Pulmonary artery endothelial cell (primary cell): ENCODE measurements at places on chromosomes 3 and 15.

DNA sequence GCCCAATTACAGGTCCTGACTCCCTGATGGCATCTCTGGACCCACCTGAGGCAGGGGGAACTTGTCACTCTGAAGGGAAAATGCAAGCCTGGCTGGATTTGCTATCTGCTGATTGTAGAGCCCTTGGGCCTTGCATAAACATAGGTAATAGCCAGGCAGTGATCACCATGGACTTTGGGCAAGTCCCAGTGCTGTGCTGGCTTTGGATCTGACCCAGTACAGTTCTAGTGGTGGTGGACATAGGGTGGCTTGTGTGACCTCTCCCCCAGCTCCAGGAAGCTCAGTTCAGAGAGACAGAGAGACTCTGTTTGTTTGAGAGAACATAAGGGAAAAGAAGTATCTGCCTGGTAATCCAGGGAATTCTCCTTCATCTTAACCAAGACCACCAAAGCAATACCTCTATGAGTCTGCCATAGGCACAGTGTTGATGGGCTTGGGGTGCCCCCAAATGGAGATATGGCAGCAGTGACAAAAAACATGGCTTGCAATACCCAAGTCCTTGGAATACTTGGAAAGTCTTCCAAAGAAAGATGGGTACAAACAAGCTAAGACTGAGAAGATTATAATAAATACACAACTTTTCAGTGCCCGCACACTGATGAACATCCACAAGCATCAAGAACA lies 348.5 kb downstream of the PYDC2 start:
- no peak for DNase-seq

- DNase-seq, result no peak
Observed at GRCh38 chr15:73370151-73370550, 1.4 kb upstream of the HCN4 start.

DNA sequence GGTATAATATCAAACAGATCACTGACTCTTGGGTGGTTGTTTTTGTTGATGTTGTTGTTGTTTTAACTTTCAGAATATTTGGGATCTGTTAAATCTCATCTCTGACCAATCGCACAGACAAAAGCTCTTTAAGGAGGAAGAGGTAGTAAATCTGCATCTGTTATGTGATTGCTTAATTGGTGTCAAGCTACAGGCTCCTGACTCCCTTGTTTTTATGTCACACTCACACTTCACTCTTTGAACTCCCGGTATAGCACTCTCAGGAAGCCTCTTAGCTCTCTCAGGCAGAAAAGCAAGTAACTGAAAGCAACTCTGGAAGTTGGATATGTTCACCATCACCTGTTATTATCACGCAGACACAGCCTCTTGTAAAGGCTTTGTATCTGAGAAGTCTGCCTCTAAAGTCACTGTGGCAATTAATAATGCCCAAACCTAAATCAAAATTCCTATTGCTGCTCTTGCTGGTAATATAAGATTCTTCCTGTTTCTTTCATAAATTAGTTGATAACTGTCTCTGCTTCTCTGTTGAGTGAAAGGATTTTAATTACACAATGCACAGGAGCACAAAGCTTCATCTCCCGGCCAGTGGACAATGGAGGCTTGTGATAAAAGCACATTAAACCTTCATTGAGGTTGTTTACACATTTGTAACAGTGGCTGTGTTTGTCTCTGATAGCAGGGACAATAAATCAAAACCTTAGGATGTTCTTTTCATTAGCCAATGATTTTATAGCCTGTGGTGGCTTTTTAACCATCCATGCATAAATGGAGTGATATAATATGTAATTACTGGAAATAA lies 576.7 kb downstream of the MFSD1 start:
- DNase-seq, result no peak

DNA sequence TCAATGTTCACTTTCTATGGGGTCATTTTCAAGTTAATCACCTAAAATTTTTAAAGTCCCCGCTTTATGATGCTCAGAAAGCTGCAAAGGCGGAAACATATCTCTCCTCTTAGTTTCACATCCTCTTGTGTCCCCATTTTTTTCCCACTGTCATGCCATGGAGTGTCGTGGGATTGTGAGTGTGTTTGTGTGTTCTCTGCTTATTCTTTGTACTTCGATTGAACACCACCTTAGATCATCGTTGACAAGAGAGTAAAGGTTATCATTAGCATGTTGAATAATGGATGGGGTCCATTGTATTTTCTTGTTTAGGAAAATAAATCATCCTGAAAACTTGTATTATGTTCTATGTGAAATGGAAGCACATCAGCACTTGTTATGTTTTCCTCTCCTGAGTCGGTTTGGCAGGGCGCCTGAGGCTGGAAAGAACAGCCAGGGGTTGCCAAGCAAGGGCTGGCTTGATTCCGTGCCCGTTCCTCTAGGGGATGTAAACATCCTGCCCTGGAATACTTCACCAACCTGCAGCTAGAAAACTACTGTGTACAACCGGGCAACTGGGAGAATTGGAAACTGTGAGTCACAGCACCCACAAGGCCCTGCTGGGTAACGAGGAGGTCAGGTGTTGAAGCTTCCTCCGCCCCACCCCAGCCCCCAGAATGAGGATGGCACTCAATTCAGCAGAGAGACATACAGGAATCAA lies 67.2 kb downstream of the EIF4E3 start:
- peak; percentile 93 for DNase-seq

GRCh38 chr3:103963599-103963998 lies 1403.1 kb upstream of the ALCAM start:
- DNase-seq, result no peak

DNA sequence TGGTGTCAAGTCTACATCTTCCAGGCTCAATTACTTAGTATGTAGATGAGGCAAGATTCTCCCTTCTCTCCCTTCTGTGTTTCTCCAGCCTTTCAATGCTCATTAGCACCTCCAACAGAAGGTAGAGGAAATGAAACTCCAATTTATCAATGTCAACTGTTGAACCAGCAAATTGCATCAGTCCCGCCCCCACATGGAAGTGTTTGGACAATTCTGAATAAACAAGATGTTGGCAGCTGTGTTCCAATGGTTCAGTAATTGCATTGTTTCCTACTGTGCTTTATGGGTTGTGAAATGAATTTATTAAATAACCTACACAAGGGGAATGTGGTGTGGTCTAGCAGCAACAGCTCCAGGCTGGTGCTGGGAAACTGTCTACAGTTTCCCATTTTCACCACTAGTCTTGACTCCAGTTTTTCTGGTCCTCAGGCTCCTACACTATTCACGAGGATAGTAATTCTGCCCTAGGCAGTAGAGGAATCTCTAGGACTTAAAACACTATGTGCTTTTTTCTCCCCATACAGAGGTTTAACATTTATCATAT lies 91.9 kb downstream of the MB21D2 start:
- DNase-seq, result peak; percentile 27

GRCh38 chr15:26049900-26050657 lies 187.0 kb upstream of the ATP10A start:
- DNase-seq, result no peak

GRCh38 chr15:88255484-88256278 lies 858 bp downstream of the NTRK3 start:
- DNase-seq, result no peak

DNA sequence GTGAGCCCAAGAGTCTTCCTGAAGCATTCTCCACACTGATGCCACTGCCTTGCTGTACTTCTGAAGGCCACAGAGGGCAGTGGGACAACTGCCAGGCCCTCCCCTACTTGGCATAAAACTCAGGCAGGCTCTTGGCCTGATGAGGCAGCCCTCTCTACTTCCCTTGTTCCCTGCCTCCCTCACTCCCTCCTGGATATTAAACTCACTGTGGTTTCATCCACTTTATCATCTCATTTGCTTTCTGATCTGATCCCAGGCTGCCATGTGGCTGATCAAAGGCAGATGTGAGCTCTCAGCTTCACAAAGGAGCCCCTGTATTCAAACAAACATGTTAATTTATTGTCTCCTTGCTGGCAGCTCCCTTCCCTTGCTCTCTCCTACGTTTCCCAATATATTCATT lies 533.5 kb downstream of the IGSF11 start:
- DNase-seq, result no peak

DNA sequence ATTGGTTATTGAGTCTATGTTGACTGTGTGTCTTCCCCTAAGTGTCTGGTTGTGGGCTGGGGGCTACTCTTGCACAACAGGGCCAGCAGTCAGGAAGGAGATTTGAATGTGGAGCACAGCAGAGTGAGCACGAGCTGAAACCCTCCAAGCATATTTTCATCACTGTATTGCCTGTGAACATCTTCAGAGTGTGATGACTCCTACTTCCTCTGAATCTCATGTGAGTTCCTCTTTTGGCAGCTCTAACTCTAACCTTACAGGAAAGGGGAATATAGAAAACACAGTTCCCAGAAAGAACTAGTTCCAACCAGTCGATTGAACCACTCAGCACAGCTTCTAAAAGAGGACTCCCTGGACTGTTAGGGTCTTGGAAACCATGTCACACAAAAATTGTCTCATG lies 211.6 kb downstream of the RAP2B start:
- DNase-seq, result no peak

GRCh38 chr15:52414936-52415335 lies 113.7 kb downstream of the MYO5A start:
- no peak for DNase-seq

DNA sequence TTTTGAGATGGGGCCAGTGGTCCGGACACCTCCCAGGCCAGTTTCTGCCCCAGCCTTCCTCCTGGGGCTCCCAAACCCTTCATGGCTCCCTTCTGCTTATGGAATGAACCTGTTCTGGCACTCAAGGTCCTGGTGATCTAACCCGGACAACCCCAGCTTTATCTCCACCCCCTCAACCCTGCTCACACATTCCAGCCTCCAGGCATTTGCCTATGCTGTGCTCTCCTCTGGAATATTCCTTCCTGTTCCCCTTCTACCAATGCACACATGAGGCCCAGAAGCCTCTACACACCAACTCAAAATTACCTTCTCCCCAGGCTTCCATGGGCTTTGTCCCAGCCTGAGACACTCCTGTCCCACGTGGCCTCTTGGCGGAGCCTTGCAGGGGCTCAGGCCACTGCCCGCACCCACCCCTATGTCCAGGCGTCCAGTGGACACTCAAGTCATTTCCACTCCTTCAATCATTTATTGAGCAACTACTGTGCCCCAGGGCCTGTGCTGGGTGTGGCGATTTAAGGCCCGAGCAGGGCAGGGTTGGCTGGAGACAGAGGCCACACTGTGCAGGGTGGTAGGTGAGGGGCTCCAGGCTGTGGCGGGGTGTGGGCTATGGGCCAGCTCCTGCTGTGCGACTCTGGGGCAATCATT lies 18.8 kb downstream of the PLXND1 start:
- no peak for DNase-seq
